Endothelial cell of umbilical vein (primary cell): ENCODE measurements at places on chromosomes 5 and 9. TPM values are rescaled to one million over a fixed set of nuclear protein-coding genes. Genes with fewer than 3 reads are reported as not detected.

DNA sequence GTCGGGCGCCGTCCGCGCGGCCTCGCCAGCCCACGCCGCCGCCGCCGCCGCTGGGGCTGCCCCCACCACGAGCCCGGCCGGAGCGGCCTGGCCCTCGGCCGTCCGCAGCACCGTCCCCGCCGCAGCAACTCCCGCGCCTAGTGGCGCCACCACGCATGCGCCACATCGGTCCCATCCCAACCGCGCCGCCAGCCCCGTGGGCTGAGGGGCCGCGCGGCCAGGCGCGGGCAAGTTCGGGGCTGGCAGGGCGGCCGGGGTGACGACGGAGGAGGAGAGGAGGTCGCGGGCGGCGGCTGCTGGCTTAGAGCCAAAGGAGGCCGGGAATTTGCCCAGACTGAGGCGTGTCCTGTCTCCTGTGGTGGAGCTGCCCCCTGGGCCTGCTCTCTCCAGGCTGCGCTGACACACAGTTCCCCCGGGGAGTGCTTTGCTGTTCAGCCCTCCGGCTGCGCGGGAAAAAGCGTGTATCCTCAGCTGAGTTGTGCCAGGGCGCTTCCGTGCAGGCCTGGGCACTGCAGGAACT is at the start of gene TUSC1:
TSS of gene TUSC1 (minus strand) at position 298 of the 520 bp plus-strand sequence. CDS start at position 166, 132 bp downstream.
- DNase-seq, result peak; percentile 83

- DNase-seq, result no peak
These were observed 627.7 kb downstream of the CCDC171 start for GRCh38 chr9:16180546-16180945.

- DNase-seq, result no peak
These were observed 2.1 kb downstream of the BRINP1 start for GRCh38 chr9:119366909-119367682.

The CDO1 gene
- polyA plus RNA-seq, result 1.1 and 1.3 TPM in 2 replicates

The SPATA31A1 gene
- not detected in 2 replicates for polyA plus RNA-seq

The CD274 gene
- 25.4 and 27.9 TPM in 2 replicates for polyA plus RNA-seq
